Muscle of back (tissue), 13 donors: ENCODE measurements at places on chromosomes 3 and 15. TPM values are rescaled to one million over a fixed set of nuclear protein-coding genes. Genes with fewer than 3 reads are reported as not detected.

The FOXB1 gene
- polyA plus RNA-seq, result not detected

The OR5K2 gene
- polyA plus RNA-seq, result 0.38 TPM

The CHRNA7 gene
- 2.4 TPM for polyA plus RNA-seq

The CFAP161 gene
- polyA plus RNA-seq, result 0.60 TPM

The GJD2 gene
- 8.9 TPM for polyA plus RNA-seq

The MUC20 gene
- polyA plus RNA-seq, result 16.5 TPM

The OCA2 gene
- 3.9 TPM for polyA plus RNA-seq

The NR2E3 gene
- polyA plus RNA-seq, result 6.0 TPM

The TTLL13 gene
- 0.97 TPM for polyA plus RNA-seq
